GM23338 (cell line): ENCODE measurements at places on chromosomes 6 and 20.

DNA sequence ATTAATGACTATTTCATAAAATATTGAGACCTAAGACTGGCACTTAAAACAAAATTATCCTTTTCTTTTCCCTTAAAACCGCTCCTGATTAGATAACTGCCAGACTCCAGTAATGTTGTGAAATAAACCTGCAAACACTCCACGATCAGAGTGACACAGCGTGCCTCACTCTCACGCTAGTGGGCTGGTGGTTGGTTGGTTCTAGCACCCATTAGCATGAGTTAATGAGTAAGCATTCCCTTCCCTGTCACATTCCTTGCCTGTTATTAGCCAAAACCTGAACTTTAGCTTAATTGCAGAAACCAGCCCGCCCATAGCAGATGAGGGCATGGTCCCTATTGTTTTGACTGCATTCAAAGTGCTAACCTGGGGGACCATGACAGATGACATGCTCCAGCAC lies 193.4 kb downstream of the CD83 start:
- no peak for DNase-seq

DNA sequence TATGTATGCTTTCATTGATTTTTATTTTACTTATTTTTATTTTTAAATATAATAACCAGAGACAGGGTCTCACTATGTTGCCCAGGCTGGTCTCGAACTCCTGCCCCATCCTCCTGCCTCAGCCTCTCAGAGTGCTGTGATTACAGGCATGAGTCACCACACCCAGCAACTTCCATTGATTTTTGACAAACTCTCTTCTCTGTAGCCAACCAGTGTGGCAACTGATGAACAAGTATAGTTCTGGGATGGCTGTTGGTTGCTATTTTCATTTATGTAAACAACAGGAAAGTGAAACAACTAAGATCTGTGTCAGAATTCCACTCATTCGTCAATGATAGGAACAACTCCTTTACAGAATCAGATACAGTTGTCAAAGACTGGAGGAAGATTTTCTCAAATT lies 356.7 kb upstream of the JARID2 start:
- DNase-seq = no peak

GRCh38 chr20:9660236-9660868 lies 146.0 kb downstream of the LAMP5 start:
- peak; percentile 67 for DNase-seq

- no peak for DNase-seq
Measured at GRCh38 chr20:4798010-4798409, 76.3 kb downstream of the PRND start.

DNA sequence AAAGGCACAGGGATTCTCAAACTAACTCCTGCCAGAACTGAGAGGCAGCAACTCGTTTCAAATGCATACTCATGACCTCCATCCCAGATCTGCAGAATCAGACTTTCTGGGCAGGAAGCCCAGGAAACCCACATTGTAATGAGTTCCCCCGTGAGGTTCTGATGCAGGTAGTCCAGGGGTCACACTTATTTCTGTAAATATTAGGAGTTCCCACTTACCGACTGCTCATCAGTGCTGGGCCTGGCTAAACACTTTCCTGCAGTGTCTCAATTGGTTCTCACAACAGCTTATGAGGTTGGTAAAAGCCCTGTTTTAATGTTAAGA lies 11.6 kb downstream of the DUSP15 start:
- no peak for DNase-seq

DNA sequence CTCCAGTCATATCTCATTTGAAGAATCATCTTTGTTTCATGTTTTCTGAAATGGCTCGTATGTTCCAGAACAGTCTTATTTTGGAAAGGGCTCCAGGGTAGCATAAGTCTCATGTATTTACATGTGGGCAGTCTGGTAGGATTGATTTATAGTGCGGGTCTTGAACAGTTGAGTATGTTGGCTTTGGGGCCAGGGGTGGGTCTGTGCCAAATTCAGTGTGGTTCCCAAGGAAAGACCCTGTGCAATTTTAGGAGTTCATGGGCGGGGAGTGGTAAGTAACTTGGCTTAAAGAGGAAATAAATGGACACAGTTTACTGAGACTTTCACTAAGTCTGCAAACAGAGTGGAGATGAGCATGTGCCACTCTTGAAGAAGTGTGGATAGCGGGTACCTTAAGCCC lies 7.7 kb downstream of the FNDC1 start:
- no peak for DNase-seq

- DNase-seq = no peak
Measured at GRCh38 chr6:130188207-130188899, 34.4 kb downstream of the SAMD3 start.

DNA sequence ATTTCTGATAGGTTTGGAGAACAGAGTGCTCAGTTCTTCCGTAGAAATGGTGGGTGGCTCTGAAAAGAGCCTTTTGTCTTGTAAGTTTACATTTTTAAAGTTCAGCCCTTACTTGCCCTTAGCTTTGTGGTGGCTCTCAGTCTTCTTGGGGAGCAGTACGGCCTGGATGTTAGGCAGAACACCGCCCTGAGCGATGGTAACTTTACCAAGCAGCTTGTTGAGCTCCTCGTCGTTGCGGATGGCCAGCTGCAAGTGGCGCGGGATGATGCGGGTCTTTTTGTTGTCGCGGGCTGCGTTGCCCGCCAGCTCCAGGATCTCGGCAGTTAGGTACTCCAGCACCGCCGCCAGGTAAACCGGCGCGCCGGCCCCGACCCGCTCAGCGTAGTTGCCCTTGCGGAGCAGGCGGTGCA lies 19.5 kb downstream of the OR2B2 start:
- no peak for DNase-seq

DNA sequence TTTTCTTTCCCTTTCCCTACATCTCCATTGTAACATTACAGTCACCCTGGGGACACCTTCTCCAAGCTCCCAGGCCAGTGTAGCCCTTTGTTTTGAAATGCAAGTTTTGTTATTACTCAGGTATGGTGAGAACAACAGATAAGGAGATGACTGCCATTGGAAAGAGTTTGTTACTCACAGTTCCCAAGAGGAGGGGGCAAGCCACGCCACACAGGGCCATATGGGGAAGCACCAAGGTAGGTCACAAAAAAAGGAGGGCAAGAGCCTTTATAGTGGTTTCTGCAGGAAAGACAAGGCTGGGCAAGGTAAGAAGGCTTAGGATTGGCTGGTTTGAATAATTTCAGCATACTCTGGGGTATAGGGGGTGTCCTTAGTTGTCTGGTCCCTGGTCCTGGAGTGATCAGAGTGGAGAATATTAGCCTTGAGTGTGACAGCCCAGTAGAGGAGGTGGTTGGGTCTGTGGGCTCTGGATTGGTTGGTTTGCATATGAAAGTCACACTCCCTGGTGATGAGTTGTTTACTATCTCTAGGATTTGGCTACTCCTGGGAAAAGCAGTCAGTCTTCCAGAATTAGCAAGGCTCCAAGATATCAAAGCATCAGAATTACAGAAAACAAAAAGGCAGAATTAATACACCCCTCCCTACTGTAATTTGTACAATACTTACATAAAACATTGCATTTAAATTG lies 33.1 kb upstream of the SMLR1 start:
- DNase-seq = no peak

DNA sequence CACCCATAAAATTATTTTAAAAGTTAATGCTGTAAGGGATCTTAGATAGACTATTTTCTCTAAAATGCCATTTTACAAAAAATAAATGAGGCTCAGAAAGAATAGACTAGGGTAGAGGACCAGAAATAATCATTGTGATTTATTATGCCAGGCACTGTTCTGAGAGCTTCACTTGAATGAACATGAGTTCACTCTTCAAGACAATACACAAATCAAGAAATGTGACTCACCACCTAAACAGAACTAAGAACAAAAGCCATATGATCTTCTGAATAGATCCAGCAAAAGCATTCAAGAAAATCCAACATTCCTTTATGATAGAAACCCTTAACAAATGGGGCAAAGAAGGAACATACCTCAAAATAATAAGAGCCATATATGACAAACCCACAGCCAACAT lies 582.0 kb downstream of the PKHD1 start:
- no peak for DNase-seq

GRCh38 chr6:31170987-31171671 lies 647 bp upstream of the POU5F1 start:
- no peak for DNase-seq

DNA sequence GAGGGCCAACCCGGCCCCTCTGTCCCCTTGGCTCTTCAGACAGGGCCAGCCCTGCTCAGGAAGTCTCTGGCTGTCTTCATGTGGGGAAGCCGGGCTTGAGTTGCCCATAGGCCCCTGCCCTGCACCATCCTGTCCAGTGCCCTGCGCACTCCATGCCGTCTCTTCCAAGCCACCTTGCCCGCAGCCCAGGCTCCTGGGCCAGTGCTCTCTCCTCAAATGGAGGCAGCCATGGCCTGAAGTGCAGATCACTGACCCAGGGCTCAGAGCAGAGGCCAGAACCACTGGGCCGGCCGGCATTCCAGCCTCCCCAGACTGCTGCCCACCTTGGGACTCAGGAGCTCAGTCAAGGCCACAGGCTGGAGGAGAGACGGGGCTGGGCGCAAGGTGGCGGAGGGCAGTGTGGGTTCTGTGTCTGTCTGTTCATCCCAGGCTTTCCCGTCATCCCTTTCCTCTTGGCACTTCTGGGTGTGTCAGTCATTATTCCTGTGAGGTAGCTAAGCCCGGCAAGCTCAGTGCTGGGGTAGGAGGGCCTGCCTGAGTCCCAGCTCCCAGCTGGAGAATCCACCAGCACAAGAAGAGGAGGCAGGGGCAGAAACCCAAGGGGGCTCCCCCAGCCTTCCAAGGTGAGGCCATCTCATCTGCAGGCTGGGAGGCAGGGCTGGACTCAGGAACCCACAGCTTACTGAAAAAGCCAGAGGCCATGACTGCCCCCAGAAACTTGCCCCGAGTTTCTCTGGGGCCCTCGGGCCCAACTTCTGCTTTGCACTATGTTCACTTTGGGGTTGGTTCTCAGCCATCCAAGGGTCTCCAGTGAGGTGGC lies 22.4 kb downstream of the SDCBP2 start:
- DNase-seq = no peak

DNA sequence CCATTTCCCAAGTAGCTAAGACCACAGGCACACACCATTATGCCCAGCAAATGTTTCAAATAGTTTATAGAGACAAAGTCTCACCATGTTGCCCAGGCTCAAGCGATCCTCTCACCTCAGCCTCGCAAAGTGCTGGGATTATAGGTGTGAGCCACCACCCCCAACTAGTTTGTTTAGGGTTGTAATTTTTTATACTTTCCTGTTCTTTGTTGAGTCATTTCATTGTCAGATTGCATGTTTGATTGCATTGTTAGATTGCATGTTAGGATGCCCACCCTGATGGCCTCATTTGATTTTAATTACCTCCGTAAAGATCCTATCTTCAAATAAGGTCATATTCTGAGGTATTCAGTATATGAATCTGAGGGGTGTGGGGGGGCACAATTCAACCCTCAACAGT lies 73.3 kb upstream of the SASH1 start:
- no peak for DNase-seq

DNA sequence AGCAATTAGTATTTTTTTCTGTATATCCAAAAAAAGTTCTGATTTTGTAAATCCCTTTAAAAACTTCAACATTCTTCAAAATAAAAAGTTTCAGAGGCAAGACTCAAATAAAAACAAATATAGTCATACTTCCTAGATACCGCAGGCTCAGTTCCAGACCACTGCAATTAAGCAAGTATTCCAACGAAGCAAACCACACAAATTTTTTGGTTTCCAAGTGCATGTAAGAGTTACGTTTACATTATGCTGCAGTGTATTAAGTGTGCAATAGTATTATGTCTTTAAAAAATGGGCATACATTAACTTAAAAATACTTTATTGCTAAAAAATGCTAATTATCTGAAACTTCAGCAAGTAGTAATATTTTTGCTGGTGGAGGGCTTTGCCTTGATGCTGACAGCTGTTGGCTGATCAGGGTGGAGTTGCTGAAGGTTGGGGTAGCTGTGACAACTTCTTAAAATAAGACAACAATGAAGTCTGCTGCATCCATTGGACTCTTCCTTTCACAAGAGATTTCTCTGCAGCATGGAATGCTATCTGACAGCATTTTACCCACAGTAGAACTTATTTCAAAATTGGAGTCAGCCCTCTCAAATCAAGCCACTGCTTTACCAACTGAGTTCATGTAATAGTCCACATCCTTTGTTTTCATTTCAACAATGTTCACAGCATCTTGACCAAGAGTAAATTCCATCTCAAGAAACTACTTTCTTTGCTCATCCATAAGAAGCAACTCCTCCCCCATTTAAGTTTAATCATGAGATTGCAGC lies 46.0 kb downstream of the PHIP start:
- no peak for DNase-seq

- peak; percentile 96 for DNase-seq
Measured at GRCh38 chr6:24933868-24934401, 1.8 kb downstream of the RIPOR2 start.

- DNase-seq = peak; percentile 60
Measured at GRCh38 chr6:154738551-154738961, 5.3 kb downstream of the SCAF8 start.

GRCh38 chr20:8602389-8603116 lies 466.3 kb upstream of the PLCB4 start:
- no peak for DNase-seq

DNA sequence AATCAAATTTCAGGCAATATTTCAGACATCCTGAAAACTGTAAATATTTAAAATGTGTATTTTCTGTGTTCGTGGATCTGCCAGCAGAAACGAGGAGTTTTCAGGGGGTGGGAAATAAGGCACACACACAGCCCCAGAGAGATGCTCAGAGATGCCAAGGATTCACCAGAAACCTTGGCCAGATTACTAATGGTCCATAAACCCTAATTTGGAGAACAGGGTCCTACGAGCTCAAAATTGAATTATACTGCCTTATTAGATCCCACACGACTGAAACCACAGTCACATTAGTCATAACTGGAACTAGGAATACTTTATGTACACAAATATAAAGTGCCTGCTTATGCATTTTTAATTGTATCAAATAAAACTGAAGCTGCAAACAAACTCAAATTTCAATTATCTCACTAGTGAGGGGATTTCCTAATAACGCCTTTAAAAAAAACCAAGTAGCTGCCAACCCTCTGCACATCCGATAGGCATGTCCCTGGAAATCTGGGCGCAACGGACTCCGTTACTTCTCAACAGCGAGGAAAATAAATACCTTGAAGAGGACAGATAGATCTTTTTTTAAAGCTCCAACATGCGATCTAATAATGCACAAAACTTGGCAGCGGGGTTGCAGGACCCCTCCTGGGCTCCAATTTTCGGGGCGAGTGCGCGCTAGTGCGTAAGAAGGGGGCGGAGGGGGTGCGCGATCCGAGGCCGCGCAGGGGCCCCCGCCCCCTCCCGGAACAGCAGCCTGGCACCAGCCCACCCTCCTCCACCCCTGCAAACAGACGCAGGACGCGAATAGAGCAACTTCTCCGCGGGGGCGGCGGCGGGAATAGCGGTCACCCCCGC lies 897 bp downstream of the CHD6 start:
- peak; percentile 55 for DNase-seq

- DNase-seq = no peak
Measured at GRCh38 chr20:25418776-25419175, 11.3 kb downstream of the GINS1 start.

GRCh38 chr6:72140795-72141194 lies 254.4 kb downstream of the RIMS1 start:
- DNase-seq = peak; percentile 33
